ENCODE measurements at places on chromosomes 6 and 20. TPM values are rescaled to one million over a fixed set of nuclear protein-coding genes. Genes with fewer than 3 reads are reported as not detected.
A peak's percentile ranks its signal among the peaks of the same experiment; 100 is the strongest.

GRCh38 chr20:33076662-33077372, 2.6 kb upstream of the BPIFB4 start:
- DNase-seq = no peak

- no peak for DNase-seq
Observed at GRCh38 chr20:56624786-56625681, 4.1 kb upstream of the TFAP2C start.

- DNase-seq = peak; percentile 80
Observed at GRCh38 chr6:168132531-168133167, 53.6 kb upstream of the FRMD1 start.

GRCh38 chr6:75602246-75603105, 796 bp downstream of the SENP6 start:
- DNase-seq = peak; percentile 42

- no peak for DNase-seq
Observed at GRCh38 chr6:106360989-106361430, 493 bp downstream of the CRYBG1 start.

GRCh38 chr6:83884523-83884922, 25.0 kb downstream of the CYB5R4 start:
- DNase-seq = peak; percentile 58

DNA sequence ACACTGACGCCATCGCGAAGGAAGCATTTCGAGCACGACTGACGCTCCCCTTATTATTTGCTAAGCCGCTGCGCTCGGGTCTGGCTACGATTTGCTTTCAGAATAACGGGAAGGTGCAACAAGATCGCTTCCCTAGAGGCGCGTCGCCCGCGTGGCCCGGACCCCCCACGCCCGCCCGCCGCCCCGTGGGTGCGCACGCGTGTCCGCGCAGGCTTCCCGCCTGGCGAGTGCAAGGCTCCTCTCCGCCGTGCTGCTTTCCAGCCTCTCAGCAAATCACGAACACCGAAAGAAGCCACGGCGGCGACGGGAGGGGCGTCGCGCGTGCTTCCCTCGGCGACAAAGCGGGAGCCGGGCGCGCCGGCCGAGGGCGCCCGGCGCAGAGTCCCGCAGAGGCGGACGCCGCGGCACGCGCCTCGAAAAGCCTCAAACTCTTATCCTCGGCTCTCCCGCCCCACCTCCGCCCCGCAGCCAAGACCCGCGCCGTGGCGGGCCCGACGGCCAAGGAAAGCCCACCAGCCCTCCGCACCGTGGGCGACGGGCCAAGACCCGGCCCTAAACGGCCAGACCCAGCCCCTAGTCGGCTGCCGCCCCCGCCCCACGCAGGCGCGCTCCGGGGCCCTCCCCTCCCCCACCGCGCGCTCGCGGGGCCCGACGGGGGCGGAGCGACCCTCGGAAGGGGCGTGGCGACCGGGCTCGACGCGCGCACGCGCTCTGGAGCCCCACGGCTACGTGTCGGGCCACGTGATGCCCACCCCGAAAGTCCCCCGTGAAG, 987 bp upstream of the QKI start:
- DNase-seq = peak; percentile 90

DNA sequence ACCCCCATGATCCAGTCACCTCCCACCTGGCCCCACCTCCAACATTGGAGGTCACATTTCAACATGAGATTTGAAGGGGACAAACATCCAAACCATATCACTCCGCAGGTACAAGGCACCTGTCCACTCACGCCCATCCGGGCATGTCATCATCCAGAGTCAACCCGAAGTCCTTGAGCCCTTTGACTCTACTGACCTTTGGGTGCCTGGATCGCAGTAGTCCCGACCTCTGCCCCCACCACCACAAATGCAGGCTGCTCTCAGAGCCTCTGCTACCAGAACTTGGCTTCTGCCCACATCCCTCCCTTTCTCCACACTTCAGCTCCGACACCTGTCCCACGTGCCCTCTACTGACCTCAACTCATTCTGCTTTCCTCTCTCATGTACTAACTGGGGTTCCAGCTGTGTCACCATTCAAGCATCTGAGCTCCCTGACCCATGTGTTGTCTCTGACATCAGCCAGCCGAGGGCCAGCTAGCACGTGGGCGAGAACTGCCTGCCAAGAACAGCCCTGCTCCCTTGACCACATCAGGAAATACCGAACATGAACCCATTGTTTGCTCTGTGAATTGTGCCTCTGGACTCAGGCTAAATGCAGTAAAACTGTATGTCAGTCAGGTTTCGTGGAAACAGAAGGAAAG, 498.3 kb upstream of the SULF2 start:
- DNase-seq = peak; percentile 93

DNA sequence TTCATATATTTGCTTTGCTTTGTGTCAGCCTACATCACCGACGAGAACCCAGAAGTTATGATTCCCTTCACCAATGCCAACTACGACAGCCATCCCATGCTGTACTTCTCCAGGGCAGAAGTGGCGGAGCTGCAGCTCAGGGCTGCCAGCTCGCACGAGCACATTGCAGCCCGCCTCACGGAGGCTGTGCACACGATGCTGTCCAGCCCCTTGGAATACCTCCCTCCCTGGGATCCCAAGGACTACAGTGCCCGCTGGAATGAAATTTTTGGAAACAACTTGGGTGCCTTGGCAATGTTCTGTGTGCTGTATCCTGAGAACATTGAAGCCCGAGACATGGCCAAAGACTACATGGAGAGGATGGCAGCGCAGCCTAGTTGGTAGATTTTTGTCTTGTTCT, 28.5 kb downstream of the DSE start:
- no peak for DNase-seq

- DNase-seq = peak; percentile 33
Observed at GRCh38 chr6:53410508-53411258, 61.9 kb upstream of the ELOVL5 start.

- no peak for DNase-seq
Observed at GRCh38 chr20:8601542-8601912, 467.4 kb upstream of the PLCB4 start.

GRM1 gene
- not detected for total RNA-seq

MSH5 gene
- total RNA-seq = 4.7 TPM

BPIFB1 gene
- not detected for total RNA-seq

METTL24 gene
- total RNA-seq = not detected

EFCAB8 gene
- total RNA-seq = not detected

Data from IMR-90 (cell line).